Activated CD8-positive, alpha-beta T cell treated with anti-CD3 and anti-CD28 coated beads, Interleukin-2, amount 10 ng/mL, durations not matched to agents 7 days and 5 days (primary cell): ENCODE measurements at places on chromosomes 1 and 21. TPM values are rescaled to one million over a fixed set of nuclear protein-coding genes. Genes with fewer than 3 reads are reported as not detected.

Gene RNASEL
- total RNA-seq: 5.7 TPM

Gene CLDN19
- total RNA-seq: not detected

Gene CHODL
- total RNA-seq: not detected

Gene LY9
- 24.7 TPM for total RNA-seq

DNA sequence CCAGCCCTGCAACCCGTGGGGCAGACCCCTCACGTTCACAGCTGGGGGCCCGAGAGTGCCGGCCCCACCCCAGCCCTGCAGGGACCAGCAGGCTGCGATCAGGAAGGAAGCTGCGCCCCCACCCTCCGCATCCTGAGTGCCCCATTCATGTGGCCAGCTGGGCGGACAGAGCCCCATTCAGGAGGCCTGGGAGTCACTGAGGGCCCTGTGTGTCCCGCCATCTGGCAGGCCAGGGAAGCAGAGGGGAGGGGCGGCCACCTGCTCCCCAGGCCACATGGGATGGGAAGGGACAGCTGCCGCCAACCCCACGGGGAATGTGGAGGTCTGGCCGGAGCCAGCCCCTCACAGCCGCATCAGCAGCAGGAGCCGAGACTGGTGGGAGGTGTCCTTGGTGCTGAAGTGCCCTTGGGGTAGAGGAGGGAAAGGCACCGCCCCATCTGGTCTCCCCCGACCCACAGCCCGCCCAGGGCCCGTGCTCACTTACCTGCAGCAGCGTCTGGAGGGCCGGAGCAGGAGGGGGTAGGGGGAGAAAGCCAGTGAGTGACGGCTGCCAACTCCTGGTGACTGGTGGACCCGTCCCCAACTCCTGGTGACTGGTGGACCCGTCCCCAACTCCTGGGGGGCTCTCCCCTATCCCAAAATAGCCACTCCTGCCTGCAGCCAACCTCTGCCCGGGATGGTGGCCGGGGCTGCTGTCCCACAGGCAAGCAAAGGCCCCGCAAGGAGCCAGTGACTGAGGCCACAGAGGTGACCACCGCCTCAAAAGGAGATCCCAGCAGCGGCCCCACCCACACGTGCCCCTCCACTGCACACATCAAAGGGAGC lies 8.7 kb downstream of the ACAP3 start:
- no peaks in the 10 kb centered on the region for H3K4me1 ChIP-seq
- no peak overlapping the region for H3K4me3 ChIP-seq
- H3K27me3 ChIP-seq: no peaks in the 10 kb centered on the region
- DNase-seq: peak; percentile 43
- no peak overlapping the region for H3K27ac ChIP-seq

DNA sequence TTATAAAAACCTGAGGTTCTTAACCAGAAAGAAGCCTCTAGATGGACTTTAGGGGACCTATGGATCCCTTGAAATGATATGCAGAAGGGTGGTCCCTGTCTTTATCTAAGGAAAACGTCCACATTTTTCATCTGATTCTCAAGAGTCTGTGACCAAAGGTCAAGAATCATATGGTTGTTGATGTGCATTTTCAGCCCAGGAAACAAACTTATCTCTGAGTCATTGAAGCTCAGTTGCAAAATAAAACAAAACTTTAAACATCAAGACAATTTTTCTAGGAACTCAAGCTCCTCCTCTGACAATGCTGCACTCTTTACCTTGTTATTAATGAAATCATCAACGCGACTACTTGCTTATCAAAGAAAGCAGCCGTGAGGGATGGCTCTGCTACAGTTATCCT lies 83.3 kb downstream of the TIAM1 start:
- H3K27me3 ChIP-seq: no peaks in the 10 kb centered on the region
- peaks cover 7% of the 10 kb centered on the region for H3K4me1 ChIP-seq
- H3K27ac ChIP-seq: no peak overlapping the region
- H3K36me3 ChIP-seq: peaks cover 17% of the 10 kb centered on the region

- no peak overlapping the region for H3K27ac ChIP-seq
- no peak overlapping the region for H3K4me3 ChIP-seq
- H3K27me3 ChIP-seq: peaks cover 20% of the 10 kb centered on the region
- peaks cover 4% of the 10 kb centered on the region for H3K36me3 ChIP-seq
- no peak for DNase-seq
- H3K4me1 ChIP-seq: peaks cover 38% of the 10 kb centered on the region
Observed at GRCh38 chr21:35231090-35231489, 182.0 kb upstream of the RUNX1 start.
